ENCODE measurements at places on chromosomes 13 and 19.
A peak's percentile ranks its signal among the peaks of the same experiment; 100 is the strongest.

DNA sequence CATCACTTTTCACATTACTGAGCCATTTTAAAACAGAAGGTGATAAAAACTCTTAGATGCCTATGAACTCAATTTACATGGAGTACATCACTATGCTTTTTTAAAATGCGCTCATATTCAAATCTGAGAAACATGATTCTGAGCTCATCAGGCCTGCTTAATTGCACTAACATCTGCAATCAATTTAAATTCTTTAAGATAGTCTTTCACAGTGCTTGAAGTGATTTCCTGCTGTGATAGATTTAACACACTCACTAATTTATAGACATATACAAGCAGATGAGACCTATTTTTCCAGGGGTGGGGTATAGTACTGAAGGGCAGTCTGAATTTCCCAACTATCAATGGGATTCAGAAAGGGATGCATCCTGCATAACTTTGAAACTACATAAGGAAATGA, 82.9 kb downstream of the DIAPH3 start:
- DNase-seq, result peak; percentile 54

DNA sequence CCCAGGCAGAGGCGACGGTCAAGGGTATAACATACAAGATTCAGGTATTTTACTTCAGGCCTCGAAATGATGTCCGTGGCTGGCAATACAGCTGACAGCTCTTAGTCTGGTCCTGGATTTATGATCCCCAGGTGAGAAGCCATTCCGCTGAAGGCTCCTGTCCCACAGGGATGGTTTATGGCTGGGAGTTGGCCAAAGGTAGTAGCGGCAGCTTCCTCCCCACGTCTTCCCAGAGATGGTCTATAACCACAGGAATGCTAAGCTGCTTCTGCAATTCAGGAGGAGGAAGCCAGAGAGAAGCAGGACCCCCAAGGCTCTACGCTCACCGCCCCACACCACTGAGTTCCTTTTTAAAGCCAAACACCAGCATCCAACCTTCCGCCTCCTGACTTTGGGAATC, 27.1 kb downstream of the OLFM2 start:
- DNase-seq, result no peak

GRCh38 chr19:47798904-47799266, 5.5 kb downstream of the TPRX1 start:
- DNase-seq, result no peak

DNA sequence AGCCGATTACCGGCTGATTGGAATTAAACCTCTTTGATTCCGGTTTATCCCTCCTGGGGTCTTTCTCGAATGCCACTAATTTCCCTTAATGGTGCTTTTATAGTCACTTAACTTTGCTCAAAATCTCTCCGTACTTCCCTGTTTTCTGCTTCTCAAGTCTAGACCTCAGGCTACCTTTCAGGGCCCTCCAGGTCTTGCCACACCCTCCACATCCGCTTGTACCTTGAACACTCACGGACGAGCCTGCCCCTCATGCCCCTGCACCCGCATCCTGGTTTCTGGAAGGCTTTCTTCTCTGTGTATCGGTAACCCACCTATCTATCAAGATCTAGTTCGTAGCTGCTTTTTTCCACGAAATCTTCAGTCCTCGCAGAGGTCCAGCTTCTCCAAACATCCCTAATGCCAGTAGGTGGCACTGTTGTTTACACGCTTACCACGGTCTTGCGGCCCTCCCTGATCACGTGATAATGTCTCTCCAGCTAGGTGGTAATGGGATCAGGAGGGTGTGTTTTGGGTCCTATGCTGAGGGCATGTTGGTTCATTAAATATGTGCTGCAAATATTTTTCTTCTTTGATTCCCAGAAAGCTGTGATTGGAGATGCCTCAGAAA, 13.8 kb downstream of the ATP12A start:
- DNase-seq, result peak; percentile 31

- no peak for DNase-seq
These were observed 533.5 kb upstream of the SGCG start for GRCh38 chr13:22647156-22647850.

- DNase-seq, result peak; percentile 37
These were observed 845.3 kb downstream of the DIAPH3 start for GRCh38 chr13:59318320-59318930.

- DNase-seq, result no peak
These were observed 938.4 kb upstream of the SLC10A2 start for GRCh38 chr13:104004572-104004971.

- no peak for DNase-seq
These were observed 9.8 kb downstream of the MCF2L start for GRCh38 chr13:112978561-112979405.

GRCh38 chr13:109496216-109496615, 290.2 kb downstream of the IRS2 start:
- DNase-seq, result no peak

- no peak for DNase-seq
These were observed at the start of gene TMEM272 for GRCh38 chr13:51844862-51845573. Gene TMEM272 (minus strand): TSS chr13:51845177. CDS start chr13:51838530, 6,647 bp downstream.

- DNase-seq, result no peak
These were observed 12.3 kb upstream of the CCDC124 start for GRCh38 chr19:17920527-17920926.

DNA sequence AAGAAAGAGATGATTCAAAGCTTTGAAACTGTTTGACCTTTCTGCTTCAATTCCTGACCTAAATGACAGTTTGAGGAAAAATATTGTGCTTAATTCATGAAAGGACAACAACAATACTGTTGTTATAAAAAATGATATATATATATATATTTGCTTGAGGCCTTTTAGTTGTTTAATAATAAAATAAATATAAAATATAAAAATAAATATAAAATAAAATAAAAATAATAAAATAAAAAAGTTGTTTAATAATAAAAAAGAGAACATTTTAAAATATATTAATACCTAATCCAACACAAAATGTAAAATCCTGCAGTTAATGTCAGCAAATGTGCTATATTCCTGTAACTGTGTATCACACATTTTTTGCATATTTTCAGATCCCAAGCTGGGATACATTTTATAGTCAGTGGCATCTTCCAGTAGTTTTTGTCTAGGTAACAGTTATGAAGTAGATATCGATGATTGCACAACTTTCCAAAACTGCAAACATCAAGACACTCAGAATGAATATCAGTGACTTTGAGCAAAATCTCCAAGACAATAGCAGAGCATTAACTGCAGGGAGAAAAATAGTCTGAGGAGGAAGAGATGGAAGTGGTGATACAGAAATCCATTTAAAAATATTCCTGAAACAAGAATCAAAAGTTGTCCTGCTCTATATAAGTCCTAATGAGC, 375.5 kb upstream of the KLHL1 start:
- no peak for DNase-seq

DNA sequence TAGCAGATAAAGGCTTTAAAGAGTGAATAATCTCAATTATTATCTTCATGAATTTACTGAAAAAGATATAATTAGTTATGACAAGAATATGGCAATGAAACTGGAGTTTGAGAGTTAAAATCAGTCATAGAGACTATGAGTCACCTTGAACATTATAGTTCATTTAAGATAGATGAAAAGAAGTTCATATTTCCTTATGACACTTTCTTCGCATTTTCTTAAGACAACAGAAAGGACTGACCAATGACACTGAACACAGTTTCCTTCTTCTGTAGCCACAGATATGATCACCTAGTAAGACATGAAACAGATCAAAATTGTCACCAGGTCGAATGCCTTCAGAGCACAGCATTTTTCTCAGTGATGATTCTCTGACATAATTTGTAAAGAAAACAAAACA, 202.1 kb downstream of the KLF12 start:
- no peak for DNase-seq

GRCh38 chr19:14544977-14545715, 15.8 kb downstream of the TECR start:
- DNase-seq, result peak; percentile 33

DNA sequence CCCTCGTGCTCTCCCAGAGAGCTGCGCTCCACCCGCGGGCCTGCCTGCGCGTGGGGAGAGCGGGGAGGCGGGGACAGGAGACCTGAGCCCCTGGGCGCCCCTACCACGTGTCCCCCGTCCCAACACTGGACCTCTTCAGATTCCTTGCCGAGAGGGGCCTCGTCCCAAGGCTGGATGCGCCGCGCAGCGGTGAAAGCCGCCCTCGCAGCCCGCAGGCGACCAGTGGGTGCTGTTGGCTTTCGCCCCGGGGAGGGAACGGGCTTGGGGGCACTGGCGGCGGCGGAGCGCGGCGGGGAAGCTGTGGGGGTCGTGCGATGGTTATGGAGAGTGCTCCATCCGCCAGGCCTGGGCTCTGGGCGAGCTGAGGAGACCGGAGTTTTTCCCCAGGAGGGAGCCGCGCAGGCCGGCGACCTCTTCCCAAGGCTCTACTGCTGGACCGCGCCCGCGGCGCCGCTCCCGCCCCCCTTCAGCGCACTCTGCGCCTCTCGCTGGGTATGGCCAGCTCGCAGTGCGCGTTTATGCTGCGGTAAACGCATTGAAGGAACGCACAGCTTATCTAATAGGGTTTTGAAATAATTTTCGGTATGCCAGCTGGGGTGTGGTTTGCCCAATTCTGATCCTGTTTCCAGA, 17.2 kb upstream of the RNF17 start:
- no peak for DNase-seq

DNA sequence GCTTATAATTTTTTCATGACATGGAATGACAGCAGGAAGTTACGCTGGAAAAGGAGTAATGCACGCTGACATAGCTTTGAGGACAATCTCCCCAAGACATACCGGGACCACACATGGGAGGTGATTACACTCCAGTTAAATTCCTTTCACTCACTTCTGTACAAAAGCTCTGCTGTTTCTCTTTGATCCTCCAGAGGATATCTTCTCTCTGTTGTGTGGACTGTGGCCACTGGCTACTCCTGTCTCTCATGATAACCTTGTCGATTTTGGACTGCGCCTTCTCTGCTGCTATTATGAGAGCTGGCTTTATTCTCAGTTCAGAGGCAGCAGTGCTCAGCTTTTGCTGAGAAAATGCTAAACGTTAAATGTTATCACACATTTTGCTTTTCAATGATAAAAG, 464.6 kb downstream of the FGF9 start:
- no peak for DNase-seq

GRCh38 chr19:1482361-1483130, 3.5 kb upstream of the C19orf25 start:
- DNase-seq, result no peak

Data from AG10803 (cell line).